ENCODE measurements at places on chromosomes 1 and 21.

DNA sequence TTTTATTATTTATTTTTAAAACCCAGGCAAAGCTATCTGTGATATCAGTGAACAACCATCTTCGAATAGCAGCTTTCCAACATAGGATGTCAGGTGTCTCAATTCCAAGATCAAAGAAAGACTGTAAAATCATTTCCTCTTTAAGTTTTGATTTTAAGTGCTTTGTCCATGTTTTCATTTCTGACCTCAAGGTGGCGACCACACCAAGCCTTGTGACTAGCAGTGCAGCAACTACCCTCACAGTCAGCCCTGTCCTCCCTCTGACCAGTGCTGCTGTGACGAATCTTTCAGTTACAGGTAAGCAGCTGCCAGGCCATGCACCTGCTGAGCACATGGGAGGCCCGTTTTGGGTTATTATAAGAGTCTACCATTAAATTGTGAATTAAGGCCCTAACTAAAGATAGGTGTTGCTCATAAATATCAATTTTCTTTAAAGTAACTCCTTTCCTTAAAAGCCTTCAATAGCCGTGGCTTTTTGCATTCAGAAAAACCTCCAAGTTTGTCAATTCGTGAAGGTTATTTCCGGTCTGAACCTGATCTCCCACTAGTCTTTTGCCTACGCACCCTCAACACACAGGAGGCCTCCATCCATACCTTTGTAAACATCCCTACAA, 117.0 kb downstream of the CD247 start:
- H3K4me1 ChIP-seq: peaks cover 20% of the 10 kb centered on the region
- H3K27ac ChIP-seq: no peak overlapping the region
- no peaks in the 10 kb centered on the region for H3K27me3 ChIP-seq
- no peak overlapping the region for H3K4me3 ChIP-seq

DNA sequence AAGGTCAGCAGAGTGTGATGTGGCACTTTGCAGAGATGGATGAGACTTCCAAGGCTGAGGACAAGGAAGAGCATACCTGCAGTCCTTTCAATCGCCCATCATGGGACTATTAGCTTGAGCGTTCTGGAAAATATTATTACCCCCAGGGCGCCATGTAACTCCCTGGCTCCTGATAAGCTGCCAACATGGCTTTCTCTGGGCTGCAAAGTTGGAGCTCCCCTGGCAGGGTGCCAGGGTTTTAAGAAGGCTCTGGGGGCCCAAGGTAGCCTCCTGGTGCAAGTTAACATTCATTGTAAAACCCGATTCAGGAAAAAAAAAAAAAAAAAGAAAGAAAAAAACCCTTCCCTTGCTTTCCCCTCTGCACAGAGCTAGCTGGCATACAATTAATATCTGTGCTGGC, 196.7 kb downstream of the PBX1 start:
- peaks cover 2% of the 10 kb centered on the region for H3K27me3 ChIP-seq
- no peak overlapping the region for H3K27ac ChIP-seq
- no peak overlapping the region for H3K4me3 ChIP-seq
- H3K4me1 ChIP-seq: no peaks in the 10 kb centered on the region
- no peaks in the 10 kb centered on the region for H3K36me3 ChIP-seq

DNA sequence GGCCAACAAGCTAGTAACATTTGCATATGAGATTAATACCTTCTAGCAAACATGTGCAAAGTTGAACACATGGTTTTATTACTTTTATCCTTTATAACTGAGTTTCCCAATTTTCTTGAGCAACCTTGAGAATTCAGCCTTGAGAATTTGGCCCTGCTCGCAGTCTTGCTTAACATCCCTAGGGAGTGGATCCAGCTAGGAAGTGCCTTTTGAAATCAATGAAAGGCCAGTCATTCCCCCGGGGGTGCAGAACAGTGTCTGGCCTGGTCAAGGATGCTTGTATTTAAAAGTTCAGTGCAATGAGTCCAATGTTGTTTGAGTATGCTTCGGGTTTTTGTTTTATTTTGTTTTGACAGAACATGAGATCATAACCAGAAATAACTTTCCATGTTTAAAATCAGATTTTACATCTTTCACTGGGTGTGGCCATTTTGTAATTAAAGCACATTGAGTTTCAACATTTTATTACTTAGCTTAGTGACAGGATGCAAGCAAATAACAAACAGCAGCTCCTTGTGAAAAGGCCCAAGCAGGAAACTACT, 16.7 kb downstream of the PALMD start:
- H3K36me3 ChIP-seq: no peaks in the 10 kb centered on the region
- peaks cover 18% of the 10 kb centered on the region for H3K4me1 ChIP-seq
- H3K27ac ChIP-seq: no peak overlapping the region
- H3K27me3 ChIP-seq: no peaks in the 10 kb centered on the region
- DNase-seq: no peak
- no peak overlapping the region for H3K4me3 ChIP-seq

GRCh38 chr1:197842646-197843045, 59.8 kb upstream of the C1orf53 start:
- H3K27ac ChIP-seq: no peak overlapping the region
- no peak for DNase-seq
- H3K27me3 ChIP-seq: no peaks in the 10 kb centered on the region
- H3K4me1 ChIP-seq: no peaks in the 10 kb centered on the region
- H3K36me3 ChIP-seq: no peaks in the 10 kb centered on the region

DNA sequence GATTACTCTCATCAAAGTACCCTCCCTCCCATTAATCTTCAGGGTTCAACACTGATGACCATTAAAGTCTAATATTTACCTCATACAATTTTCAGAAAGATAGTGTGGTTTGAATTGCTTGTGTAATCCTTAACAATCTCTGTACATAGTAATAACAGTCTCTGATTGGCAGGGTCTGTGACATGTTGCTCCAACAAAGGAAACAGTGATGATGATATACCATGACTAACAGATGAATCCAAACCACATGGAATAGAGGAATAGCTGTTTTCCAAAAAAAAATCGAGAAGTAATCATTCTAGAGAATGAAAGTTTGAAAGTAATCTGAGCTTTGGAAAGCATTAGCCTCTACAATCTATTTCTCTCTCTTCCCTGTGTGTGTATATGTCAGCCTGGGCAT, 610.1 kb upstream of the NEGR1 start:
- DNase-seq: no peak
- H3K27me3 ChIP-seq: peaks cover 1% of the 10 kb centered on the region
- H3K4me3 ChIP-seq: no peak overlapping the region
- H3K4me1 ChIP-seq: peaks cover 2% of the 10 kb centered on the region

GRCh38 chr1:78894811-78895210, 111.7 kb downstream of the ADGRL4 start:
- H3K4me1 ChIP-seq: no peaks in the 10 kb centered on the region
- H3K36me3 ChIP-seq: peaks cover 7% of the 10 kb centered on the region
- H3K27me3 ChIP-seq: no peaks in the 10 kb centered on the region
- H3K27ac ChIP-seq: no peak overlapping the region
- DNase-seq: no peak

DNA sequence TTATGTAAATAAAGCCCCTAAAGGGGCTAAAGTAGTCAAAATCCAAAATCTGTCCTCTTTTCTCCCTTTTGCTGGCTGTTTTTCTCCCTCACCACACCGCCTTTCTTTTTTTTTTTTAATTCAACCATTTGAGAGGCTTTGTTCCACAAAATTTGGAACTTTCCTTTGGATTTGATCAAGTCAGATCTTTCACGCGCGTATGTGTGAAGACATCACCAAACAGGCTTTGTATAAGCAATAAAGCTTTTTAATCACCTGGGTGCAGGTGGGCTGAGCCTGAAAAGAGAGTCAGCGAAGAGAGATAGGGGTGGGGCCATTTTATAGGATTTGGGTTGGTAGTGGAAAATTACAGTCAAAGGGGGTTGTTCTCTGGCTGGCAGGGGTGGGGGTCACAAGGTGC, 5.3 kb upstream of the HPDL start:
- peak overlapping the region; percentile 48 for H3K4me3 ChIP-seq
- DNase-seq: no peak
- peaks cover 5% of the 10 kb centered on the region for H3K36me3 ChIP-seq
- peak overlapping the region; percentile 74 for H3K27ac ChIP-seq
- H3K27me3 ChIP-seq: peaks cover 2% of the 10 kb centered on the region

GRCh38 chr1:12197483-12197880, 30.7 kb downstream of the TNFRSF1B start:
- peaks cover 4% of the 10 kb centered on the region for H3K27me3 ChIP-seq
- H3K4me1 ChIP-seq: peaks cover 8% of the 10 kb centered on the region
- H3K36me3 ChIP-seq: peaks cover 38% of the 10 kb centered on the region

DNA sequence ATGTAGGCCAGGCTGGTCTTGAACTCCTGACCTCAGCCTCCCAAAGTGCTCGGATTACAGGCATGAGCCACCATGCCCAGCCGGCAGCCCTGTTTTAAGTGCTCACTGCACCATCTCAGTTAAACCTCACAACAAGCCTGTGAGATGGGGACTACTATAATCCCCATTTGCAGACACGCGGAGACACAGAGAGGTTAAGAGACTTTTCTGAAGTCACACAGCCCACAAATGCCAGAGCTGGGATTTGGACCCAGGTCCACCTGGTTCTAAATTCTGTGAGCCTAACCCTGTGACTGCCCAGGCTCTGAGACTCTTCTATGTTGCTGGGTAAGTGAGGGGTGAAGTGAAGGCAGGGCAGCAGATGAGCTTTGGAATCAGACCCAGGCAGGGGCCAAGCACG, 6.4 kb downstream of the PADI1 start:
- DNase-seq: no peak
- peaks cover 6% of the 10 kb centered on the region for H3K4me1 ChIP-seq
- no peak overlapping the region for H3K27ac ChIP-seq
- peaks cover 9% of the 10 kb centered on the region for H3K27me3 ChIP-seq
- H3K4me3 ChIP-seq: no peak overlapping the region

DNA sequence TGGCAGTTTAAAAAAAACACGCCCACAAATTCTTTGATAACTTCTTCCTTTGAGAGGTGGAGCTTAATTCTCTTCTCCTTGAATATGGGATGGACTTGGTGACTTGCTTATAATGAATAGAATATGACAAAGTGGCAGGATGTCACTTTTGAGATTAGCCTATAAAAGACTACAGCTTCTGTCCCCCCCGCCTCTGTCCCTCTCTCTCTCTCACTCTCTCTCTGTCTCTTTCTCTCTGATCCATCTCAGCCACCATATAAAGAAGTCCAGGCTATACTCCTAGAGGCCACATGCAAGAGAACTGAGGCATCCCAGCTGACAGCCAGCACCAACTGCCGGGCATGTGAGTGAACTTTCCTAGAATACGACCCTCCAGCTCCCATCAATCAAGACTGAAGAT, 7.7 kb upstream of the DMBX1 start:
- H3K4me3 ChIP-seq: no peak overlapping the region
- peaks cover 17% of the 10 kb centered on the region for H3K27me3 ChIP-seq
- no peaks in the 10 kb centered on the region for H3K36me3 ChIP-seq

GRCh38 chr1:83673312-83673711, 325.6 kb downstream of the TTLL7 start:
- no peak for DNase-seq
- no peaks in the 10 kb centered on the region for H3K27me3 ChIP-seq
- no peaks in the 10 kb centered on the region for H3K36me3 ChIP-seq
- no peak overlapping the region for H3K27ac ChIP-seq
- H3K4me3 ChIP-seq: no peak overlapping the region

DNA sequence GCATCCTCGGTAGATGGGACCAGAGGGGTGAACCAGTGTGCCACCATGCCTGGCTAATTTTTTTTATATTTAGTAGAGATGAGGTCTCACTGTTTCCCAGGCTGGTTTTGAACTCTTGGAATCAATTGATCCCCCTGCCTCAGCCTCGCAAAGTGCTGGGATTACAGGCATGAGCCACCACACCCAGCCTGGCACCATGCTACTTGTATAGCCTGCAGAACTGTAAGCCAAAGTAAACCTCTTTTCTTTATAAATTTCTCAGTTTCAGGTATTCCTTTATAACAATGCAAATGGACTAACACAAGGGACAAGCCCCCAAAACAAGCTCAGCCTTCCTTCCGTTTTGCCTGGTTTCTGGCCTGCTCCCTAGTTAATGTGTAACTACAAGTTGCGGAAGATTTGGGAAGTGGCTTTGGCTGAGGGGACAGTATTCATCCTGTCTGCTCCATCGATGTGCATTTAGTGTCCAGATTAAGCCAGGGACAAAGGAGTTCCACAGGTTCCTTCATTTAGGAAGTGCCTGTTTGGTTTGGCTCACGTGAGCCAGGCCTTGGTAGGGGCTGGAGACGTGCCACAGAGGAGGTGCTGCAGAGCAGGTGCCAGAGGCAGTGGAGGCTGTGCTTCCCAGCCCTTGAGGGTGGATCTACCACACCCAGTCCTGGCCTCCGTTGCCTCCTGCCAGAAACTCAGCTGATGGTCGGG, 4.4 kb downstream of the AVPR1B start:
- peaks cover 4% of the 10 kb centered on the region for H3K4me1 ChIP-seq
- DNase-seq: no peak

DNA sequence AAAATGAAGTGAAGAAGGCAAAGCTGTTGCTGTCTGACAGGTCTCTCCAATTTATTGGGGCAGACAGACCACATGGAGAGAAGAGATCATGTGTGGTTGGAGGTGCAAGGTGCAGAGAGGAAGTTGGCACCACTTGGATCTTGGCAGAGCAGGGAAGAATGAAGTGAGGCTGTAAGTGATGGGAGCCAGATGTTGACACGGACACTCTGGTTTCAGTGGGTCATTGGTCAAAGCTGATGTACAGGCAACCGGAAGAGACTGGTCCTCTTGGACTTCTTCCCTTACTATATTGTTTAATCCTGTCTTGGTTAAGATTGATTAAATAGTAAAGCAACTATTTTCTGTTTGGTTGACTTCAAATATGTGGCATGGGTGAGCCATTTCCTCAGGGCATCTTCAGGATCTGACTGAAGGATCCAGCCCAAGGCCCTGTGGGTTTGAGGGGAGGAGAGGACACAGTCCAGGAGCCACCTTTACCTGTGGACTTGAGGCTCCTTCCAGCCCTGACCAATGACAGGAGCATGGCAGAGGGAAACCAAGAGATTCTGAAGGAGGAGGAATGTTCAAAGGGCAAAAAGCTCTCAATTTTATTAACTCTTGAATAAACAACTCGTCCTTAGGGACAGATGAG, 49.4 kb downstream of the NENF start:
- no peak overlapping the region for H3K4me3 ChIP-seq
- DNase-seq: no peak
- no peak overlapping the region for H3K27ac ChIP-seq
- peaks cover 6% of the 10 kb centered on the region for H3K27me3 ChIP-seq
- peaks cover 26% of the 10 kb centered on the region for H3K4me1 ChIP-seq

GRCh38 chr1:186978596-186979556, 150.1 kb downstream of the PLA2G4A start:
- no peaks in the 10 kb centered on the region for H3K27me3 ChIP-seq
- H3K27ac ChIP-seq: no peak overlapping the region
- peaks cover 28% of the 10 kb centered on the region for H3K4me1 ChIP-seq
- DNase-seq: no peak
- H3K4me3 ChIP-seq: no peak overlapping the region
- no peaks in the 10 kb centered on the region for H3K36me3 ChIP-seq

DNA sequence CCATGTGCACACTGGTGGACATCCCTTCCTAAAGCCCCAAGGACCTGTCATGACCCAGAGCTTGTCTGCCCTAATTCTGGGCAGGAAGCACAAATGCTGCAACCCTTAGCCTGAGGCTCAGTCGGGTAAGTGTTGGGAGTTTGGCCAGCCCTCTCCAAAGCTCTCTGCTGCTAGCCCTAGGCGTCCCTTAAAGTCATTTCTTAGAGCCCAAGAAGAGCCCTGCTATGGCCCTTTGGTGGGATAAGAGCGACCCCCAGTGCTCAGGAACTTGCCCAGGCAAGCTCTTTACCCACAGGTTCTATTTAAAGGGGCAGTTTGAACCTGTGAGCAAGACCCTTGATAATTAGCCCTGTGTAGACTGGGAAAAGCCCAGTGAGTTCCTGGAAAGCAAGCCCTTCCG, 356.8 kb downstream of the RRAGC start:
- H3K36me3 ChIP-seq: no peaks in the 10 kb centered on the region
- DNase-seq: peak; percentile 23
- no peak overlapping the region for H3K27ac ChIP-seq
- H3K27me3 ChIP-seq: no peaks in the 10 kb centered on the region

GRCh38 chr1:187948170-187948794, 1119.5 kb downstream of the PLA2G4A start:
- H3K27me3 ChIP-seq: no peaks in the 10 kb centered on the region
- no peak for DNase-seq
- no peaks in the 10 kb centered on the region for H3K4me1 ChIP-seq
- no peak overlapping the region for H3K27ac ChIP-seq
- no peak overlapping the region for H3K4me3 ChIP-seq

Measured in endothelial cell (in vitro differentiated cells).